SIG-M5 (cell line): ENCODE measurements at places on chromosomes 11 and 22.

- no peak for DNase-seq
Observed at GRCh38 chr11:87917111-87917510, 258.1 kb downstream of the RAB38 start.

GRCh38 chr22:43292630-43293018 is 50.5 kb downstream of the SCUBE1 start:
- DNase-seq: no peak

GRCh38 chr11:91686700-91687099 is 537.9 kb upstream of the FAT3 start:
- DNase-seq: no peak

- DNase-seq: no peak
Observed at GRCh38 chr11:34650528-34650927, 29.6 kb downstream of the EHF start.

DNA sequence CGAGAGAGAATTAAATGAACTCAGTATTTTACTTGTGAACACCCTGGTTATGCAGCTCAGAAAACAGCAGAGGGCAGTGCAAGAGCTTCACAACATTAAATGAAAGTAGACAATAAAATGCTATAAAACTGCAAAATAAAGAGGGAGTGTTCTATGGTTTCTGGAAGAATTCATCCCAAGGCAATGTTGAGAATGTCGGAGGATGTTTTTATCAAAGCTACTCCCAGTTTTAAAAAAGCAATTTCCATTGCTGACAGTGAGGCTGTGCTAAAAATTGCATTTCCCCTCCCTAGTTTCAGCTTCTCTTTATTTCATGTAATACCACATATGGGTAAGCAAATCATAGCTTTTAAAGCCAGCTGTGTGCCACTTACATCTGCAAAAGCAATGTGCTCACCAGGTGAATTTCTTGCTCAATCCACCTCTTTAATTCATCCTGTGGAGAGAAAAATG is 296.8 kb downstream of the RAB38 start:
- DNase-seq: no peak

DNA sequence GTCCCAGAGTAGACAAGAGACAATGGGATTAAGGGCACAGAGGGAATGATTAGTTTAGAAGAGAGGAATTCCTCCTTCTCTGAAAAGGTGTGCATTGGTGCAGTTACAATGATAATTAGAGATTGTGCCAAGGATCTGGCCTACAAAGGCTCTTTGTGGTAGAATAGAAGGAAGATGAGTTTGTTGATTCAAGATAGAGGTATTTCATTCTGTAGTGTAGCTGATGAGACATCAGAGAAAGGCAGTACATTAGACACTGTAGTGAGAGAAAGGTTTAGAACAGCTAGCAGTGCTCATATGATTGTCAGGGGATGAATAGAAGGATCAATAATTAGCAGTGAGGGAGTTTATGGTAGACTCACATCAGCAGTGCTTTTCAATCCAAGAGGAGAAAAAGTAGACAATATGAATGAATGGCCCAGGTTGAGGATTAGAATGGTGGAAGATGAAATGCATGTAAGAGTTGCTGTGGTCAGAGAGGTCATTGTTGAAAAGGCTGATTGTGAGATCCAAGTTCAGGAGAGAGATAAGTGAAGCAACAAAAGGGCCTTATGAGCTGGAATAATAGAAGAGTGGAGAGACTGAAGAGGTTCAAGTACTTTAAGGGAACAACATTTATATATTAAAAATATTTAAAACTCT is 28.9 kb downstream of the SIK2 start:
- no peak for DNase-seq

GRCh38 chr22:28015046-28015425 is 96.0 kb upstream of the PITPNB start:
- no peak for DNase-seq

GRCh38 chr11:3136546-3137455 is 28.3 kb downstream of the OSBPL5 start:
- DNase-seq: no peak

DNA sequence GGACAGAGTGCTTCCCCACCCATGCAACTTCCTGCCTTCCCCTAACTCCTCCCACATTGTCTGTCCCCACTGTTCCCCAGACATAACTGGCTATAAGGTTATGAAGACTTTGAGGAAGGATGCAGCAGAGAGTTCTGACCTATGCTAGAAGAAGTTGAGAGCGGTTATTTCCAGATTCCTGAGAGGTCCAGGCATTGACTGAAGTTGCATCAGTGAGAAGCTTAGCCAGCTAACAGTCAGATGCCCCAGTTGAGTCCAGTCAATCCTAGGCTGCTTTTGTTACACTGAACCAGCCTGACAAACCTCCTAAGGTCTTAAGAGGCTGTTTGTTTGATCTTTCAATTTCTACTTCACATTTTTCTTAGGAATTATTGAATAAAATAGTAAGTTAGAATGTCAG is 937.9 kb upstream of the CCDC90B start:
- no peak for DNase-seq

- DNase-seq: no peak
Observed at GRCh38 chr11:57474803-57475115, 14.4 kb downstream of the RTN4RL2 start.

GRCh38 chr11:127972816-127973215 is 614.5 kb downstream of the ETS1 start:
- DNase-seq: no peak

GRCh38 chr11:128928400-128928799 is 14.3 kb downstream of the TP53AIP1 start:
- DNase-seq: no peak

DNA sequence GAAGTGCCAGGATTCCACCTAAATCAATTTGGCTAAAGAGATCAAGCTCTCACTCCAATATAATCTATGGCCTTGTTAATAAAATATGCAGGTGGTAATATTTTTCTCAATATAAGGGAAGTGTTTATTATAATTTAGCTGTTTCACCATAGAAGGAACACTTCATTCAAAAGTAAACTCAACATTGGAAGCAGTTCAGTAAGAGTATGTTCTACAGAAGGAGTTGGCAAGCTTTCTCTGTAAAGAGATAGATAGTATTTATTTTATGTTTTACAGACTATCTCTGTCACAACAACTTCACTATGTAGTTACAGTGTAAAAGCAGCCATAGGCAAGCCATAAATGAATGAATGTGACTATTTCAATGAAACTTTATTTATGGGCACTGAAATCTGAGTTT is 313.6 kb upstream of the ANO3 start:
- no peak for DNase-seq

- no peak for DNase-seq
Observed at GRCh38 chr11:102192349-102193066, 82.3 kb downstream of the YAP1 start.

GRCh38 chr22:46354176-46354992 is 18.9 kb downstream of the TRMU start:
- no peak for DNase-seq

DNA sequence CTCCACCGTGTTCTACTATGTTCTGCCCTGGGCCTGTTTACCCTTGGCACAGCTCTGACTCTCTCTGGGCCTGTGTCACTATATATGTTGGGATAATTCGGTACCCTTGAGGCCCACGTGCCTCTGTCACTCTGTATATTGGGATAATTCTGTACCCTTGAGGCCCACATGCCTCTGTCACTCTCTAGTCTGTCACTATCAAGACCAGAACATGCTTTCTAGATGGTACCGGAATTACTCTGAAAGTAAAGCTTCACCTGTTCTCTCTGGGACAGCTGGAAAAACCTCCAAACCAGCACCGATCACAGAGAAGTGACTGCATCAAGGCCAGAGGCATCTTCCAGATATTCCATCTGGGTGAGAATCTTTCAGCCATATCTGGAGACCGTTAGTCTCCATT is 9.3 kb upstream of the FCHSD2 start:
- no peak for DNase-seq

DNA sequence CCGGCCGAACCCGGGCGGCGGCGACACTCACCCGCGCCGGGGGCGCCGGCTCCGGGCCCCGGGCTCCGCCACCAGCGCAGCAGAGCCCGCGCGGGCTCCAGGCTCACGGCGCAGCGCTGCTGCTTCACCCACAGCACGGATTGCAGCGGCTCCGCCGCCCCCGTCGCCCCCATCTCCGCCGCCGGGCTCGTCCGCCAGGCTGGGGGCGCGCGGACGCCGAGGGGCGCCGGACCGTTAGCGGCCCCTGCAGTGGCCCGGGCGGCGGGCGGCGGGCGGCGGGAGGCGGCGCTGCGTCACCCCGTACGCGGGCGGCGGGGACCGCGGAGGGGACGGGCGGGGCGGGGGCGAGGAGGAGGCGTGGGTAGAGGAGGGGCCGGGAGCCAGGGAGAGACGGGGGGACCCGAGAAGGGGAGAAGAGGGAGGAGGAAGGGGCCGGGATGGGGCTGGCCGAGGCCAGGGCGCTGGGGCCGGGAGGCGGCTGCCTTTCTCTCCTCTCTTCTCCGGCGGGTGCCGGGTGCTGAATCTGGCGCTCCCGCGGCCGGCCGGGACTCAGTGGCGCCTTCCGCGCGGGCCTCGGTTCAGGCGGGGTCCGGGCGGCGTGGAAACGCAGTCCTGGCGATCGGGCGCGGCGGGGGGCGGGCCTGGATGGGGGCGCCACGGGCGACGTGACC is at the start of gene CERK:
Gene CERK, minus strand, starts transcription at position 277 of the 671 bp plus-strand sequence. Its CDS starts 104 bp downstream, at position 173.
- DNase-seq: no peak

GRCh38 chr11:29208117-29208516 is 808.7 kb downstream of the KCNA4 start:
- no peak for DNase-seq

DNA sequence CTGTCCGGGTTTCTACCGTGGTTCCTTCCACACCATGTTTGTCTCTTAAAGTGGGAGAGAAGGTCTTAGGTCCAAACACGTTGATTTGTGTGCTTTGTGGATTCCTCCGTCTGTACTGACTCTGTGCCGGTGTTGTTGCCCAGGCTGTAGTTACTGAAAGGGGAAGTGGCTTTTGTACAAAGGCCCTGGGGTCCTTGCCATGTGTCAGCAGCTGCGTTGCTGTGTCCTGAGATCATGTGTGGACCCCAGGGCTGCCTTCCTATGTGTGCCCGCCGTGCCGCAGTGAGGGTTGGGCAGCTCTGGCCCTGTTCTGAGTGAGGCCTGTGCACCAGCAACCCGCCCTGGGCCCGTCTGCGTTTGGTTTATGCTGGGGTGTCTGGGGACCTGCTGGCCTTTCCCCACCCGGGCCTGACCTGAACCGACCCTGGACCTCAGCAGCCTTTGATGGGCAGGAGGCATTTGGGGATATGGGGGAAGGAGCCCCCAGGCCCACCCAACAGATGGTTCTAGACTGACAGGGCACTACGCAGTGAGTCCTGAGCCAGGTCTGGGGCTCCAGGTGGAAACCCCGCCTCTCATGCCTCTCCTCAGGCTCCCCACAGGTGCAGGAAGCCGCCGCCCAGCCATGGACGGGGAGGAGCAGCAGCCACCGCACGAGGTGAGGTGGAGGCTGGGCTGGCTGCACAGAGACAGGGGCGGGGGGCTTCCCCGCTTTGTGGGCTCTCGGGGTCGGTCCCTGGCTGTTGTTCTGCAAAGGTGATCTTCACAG is 6.9 kb downstream of the TRABD start:
- DNase-seq: no peak

GRCh38 chr22:36998620-36999351 is 20.5 kb downstream of the TST start:
- no peak for DNase-seq

DNA sequence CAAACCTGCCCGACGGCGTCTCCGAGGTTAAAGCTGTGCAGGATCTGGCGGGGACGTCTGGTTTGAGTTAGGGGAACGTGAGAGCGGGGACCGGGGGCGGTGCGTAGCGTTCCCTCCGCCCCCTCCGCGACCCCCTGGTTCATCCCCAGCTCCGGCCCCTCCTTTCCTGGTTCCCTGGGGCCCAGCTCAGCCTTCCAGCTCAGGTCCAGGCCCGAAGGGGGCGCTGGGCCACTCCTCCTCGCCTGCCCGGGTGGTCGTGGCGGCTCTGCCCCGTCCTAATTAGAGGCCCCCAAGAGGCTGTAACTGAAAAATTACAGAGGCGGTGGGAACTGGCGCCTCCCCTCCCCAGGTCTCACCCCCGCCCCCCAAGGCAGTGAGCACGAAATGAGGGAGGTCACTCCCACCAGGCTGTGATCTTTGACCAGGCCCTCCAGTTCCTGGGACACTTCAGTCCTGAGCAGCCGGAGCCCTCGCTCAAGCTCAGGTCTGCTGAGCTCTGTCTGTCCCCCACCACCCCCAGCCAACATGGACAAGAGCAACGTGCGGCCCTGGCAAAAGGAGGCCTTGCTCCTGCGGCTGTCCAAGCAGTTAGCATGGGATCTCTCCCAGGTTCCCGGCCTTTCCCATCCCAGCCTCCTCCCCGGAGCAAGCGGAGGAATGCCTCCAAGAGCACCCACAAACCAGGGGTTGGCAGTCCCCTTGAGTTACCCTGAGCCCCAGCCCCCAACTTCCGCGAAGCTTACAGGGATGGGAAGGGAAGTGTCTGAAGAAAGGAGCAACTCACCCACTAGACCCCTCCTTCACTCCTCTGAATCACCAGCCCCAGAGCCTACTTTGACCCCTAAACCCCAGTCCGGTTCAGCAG is 3.3 kb downstream of the CD248 start:
- DNase-seq: no peak
